ENCODE measurements at places on chromosomes 5 and 9.

DNA sequence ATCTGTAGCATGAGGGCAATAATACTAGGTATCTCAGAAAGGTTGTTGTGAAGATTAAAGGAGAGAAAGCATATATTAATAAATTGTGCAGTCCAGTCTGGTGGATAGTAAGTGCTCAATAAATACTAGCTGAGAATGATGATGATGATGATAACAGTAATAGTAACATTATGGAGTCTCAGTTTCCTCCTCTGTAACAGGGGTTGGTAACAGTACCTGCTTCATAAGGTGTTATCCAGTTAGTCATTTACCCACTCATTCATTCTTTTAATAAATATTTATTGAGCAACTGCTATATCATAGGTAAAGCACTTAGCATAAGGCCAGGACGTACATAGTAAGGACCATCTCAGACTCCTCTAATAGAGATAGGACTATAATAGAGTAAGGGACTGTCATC is 7.6 kb downstream of the SLC6A7 start:
- no peak for DNase-seq

DNA sequence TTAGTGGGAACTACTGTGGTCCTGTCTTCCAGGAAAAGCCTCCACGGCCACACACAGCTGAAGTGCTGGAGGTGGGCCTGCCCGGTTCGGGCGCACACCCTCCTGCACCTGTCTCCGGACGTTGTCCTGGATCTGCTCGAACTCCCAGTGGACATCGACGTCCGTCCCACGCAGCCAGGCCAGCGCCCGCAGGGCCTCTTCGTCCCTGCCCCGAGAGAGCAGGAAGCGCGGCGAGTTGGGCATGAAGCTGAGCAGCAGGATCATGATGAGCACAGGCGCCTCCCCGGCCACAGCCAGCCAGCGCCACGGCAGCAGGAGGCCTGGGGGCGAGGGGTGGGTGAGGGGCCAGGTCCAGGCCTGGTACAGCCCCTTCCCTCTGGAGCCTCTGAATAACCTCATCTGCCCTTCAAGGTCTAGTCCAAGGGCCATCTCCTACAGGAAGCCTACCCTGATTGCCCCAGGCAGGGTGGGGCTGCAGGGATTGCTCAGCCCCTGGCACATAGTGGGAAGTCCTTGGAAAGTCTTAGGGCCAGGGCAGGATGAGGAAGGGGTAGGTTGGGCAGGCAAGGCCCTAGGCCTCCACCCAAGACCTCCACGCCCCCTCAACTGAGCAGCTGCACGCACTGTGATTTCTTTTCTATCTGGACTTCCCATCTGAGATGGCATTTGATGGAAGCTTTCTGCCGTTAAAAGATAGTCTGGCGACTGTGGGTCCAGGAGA is 3.4 kb downstream of the SLC2A6 start:
- DNase-seq, result no peak

DNA sequence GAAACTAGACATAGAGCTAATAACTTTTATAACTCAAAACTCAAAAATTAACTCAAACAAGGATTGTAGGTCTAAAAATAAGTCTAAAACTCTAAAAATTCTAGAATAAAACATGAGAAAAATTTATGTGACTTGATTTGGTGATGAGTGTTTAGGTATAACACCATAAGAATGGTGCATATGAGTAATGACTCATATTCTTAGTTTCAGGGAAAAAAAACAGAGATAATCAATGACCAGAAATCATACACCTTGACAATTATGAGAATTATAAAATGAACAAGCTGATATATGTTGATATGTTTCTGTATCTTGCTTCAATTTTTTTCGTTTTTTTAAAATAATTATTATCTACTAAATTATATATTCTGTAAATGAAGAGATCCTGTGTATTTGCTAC is 541.2 kb downstream of the PTPRD start:
- no peak for DNase-seq

GRCh38 chr9:84300271-84300670 is 40.3 kb downstream of the SLC28A3 start:
- DNase-seq, result peak; percentile 74

- DNase-seq, result no peak
These were observed 65.3 kb upstream of the SMC2 start for GRCh38 chr9:104028827-104029226.

DNA sequence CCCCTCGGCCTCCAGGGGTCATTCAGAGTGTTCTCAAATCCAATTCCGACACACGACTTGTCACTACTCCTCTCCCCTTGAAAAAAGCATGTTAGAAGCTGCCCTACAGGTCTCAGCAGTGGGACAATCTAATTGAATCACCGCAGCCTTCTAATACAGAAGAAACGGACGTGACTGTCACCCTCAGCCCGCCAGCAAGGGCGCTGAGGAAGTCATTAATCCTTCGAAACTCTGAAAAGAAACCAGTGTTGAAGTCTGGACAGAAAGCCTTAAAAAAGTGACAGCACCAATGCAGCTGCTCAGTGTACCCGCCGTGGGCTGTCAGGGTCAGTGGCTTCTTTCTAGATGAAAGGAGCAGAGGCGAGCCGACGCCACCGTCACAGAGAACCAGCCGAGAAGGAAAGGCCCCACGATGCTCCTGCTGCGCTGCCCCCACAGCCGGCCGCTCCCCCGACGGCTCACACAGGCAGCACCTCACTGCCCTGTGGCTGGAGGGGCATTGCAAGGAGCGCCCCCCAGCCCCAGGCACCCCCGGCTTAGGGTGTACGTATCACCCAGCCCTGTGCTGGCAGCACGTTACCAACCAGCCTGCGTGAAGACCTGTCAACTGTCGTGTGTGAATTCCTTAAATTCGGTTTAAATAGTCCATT is 5.7 kb downstream of the BRD3OS start:
- no peak for DNase-seq
